ENCODE measurements at places on chromosomes 3 and 15.

DNA sequence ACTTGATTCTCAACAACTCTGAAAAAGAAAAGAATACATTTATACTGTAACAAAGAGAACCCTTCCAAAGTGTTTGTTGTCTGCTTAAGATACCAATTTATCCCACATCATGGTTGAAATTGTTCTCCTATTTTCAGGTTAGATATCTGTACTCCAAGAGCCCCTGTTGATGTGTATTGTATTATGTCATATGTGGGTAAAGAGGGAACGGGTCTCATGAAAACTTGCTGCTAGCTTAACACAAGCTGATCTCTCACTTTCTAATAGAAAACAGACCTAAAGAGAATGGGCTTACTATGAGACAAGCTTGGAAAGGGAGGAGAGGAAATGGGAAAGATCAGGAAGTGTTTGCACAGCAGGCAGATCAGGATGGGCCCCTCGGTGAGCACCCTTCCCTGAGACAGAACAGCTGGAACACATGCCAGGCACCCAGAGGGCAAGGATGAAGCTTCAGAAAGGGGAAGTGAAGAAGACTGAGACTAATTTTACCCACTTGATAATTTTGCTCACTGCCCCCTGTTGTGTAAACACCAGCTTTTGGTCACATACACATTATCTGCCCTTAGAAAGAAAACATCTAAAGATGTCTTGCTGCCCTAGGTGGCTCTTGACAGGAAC is 747.9 kb upstream of the CCDC54 start:
- no peak for DNase-seq

GRCh38 chr3:126136428-126137220 is 43.8 kb downstream of the ALDH1L1 start:
- no peak for DNase-seq

DNA sequence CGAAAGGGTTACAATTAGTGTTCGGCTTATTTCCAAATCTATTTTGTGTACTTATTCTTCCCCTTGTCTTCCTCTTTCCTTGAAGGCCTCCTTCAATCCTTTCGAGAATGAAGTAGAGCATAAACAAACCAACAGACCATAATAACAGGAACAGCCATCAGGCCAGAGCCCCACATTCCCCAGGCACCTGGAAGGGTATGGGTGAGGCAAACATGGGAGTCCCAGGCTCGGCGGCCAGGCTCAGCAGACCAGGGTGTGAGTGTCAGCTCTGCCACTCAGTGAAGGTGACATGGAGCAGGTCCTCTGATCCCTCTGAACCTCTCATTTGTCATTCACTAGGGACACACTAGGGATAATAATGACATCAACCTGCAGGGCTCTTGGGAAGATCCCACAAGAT is 13.8 kb downstream of the ALS2CL start:
- no peak for DNase-seq

DNA sequence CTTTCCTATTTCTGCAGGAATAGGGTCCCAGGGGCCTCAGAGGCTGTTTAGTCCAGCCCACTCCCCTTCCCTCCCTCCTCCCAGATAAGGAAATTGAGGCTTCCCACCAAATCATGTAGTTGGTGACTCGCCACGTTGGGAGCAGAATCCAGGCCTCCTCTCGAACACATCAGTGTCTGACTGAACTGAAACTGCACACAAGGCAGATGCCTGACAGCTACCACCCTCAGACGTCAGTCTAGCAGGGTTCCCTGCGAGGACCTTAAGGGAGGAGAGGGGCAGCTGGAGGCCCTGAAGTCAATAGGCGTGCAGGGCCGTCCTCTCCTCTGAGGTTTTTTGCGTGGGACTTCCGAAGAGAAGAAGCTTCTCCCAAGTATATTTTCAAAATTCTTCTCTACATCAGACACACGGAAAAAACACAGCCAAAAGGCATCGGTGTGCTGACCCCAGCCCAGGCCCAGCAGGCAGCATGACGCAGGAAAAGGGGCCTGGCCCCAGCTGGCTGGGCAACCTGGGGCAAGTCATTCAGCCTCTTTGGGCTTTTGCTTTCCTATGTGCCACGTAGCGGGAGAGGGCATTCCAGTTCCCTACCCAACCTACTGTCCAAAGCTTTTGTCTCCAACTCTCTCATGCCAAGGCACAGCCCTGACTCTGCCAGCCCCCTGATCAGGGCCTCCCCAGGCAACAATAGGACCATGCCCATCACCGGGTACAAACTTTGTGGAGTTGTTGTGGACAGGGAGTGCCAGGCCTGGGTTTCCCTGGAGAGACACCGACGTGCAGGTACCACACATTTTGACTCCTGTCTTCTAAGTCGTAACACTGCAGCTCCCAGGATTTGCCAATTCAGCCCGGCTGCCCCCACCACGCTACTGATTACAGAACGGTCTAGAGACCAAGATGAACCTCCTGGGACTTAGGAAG is 283.1 kb downstream of the XXYLT1 start:
- no peak for DNase-seq

DNA sequence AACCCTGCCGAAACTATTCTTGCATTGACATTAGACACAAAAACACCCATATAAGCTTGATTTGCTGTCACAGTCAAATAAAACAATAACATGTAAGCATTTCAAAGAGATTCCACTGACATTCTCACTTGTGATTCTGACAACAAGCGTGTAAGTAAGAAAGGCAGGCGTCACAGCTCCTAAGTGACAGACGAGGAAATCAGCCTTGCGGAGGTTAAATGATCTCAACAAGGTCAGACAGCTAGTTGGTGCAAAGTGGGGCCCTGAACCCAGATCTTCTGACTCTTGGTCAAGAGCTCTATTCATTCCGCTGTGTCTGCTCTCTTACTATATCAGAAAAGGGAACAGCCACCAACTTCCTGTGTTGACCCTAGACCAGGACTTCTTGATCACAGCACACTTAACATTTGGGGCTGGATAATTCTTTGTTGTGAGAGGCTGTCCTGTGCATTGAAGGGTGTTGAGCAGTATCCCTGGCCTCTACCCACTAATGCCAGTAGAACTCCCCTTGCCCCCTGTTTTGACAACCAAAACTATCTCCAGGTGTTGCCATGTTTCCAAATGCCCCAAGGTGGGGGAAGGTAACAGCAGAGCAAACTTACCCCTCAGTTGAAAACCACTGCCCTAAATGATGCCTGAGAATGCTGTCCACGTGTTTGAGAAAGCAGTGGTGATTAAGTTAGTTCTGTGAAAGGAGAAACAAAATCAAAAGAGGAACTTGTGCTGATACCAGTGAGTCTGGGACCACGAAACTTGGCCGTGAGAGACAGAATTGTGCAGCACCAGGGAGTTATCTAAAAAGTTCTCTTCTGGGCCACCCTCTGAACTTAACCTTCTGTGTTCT is 86.1 kb downstream of the LIPC start:
- DNase-seq, result no peak

GRCh38 chr3:45332901-45333407 is 55.4 kb upstream of the LARS2 start:
- DNase-seq, result no peak

DNA sequence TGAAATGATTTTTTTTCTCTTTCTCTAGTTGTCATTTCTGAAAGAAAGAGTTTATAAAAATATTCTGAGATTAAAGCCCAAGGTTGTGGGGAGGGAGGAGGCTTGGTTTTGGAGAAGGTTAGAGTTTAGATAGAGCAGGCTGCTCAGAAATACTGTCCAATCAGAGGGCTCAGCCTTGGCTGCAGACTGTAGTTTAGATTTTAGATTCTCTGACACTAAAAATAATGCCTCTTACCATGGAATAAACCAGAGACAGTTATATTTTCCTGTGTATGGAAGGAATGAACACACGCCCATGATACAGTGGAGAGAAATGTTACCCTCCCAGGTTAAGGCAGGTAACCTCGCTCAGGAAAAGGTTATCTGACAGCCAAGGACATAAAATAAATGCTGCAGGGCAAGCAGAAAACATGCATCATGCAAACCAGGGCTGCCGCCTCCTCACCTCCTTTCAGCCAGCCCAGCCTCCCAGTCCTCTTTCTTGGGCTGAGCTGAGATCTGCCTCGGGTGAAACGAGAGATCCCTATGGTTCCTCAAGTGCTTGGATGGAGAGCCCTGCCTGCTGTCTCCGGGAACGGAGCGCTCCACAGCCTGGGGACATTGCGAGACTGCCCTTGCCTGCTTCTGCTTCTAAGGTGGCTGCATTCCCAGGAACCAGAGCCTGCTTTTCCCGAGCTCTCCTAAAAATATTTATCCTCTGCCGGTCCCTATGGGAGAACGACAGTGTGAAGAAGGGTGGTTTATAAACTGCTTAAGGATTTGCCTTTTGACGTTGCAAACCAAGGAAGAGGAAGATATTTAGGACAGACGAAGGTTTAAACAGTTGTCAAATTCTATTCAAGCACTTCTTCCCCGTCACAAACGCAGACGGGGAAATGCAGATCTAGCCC is 848 bp downstream of the NCEH1 start:
- DNase-seq, result no peak

- DNase-seq, result no peak
Measured at GRCh38 chr15:61195116-61196002, 33.7 kb downstream of the RORA start.

DNA sequence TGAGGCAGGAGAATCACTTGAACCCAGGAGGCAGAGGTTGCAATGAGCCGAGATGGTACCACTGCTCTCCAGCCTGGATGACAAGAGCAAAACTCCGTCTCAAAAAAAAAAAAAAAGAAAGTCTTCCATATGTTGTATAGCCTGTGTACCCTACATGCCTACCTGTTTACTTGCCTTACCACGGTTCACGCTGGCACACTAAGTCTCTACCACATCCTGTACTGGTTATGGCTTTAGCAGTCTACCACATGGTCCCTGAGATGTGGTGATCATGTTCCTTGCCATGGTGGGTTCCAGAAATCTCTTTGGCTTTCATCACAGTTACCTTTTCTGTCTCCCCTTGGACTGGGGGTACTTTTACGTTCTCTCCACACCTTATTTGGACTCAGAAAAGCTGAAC is 63.8 kb upstream of the TBC1D5 start:
- no peak for DNase-seq

GRCh38 chr3:14016900-14017475 is 107.7 kb downstream of the CHCHD4 start:
- no peak for DNase-seq

DNA sequence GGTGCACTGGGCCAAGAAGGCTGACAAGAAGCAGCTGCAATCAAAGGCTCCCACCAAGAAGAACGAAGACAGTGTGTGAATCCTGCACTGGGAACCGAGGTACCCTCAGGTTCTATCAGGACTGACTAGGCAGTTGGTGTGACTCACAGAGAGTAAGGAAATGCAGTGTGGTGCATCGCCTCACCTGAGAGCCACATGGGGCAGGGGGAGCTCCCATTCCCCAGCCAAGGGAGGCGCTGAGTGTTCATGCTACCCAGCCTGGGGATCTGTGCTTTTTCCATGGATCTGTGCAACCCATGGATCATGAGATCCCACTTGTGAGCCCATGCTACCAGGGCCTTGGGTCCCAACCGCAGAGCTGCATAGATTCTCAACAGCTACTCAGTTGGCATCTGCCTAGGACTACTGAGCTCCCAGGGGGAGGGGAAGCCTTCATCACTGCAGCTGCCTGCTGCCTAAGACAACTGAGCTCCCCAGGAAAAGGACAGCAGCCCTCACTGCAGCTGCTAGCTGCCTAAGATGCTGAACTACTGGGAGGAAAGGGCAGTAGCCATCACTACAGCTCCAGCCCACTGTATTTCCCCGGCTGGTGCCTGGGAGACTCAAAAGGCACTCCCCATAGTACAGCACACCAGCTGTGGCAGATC is 6.9 kb upstream of the PLSCR2 start:
- no peak for DNase-seq

DNA sequence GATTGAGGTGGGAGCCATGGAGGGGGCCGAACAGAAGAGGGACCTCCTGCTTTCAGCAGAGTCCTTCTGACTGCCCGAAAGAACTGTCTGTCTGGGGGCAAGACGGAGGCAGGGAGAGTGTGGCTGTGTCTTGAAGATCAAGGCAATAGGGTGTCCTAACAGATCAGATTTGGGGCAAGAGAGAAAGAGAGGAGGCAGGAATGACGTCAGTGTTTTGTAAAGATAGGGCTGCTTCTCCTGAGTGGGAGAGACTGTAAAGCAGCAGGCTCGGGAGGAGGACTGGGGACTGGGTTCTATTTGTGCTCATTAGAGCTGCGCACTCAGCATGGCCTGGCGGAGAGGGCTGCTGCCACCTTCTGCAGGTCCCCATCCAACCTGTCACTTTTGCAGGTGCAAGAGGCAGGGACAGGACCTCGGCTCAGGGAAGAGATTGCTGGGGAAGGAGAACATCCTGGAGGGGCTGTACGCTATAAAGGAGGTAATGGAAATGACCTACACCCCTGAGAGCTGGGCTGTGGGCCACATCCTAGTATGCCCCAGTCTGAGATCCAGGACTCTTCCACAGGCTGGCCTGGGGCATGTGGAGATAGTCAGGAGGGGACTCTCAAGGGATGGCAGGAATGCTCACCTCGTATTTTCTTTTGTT is 29.0 kb upstream of the FGD5 start:
- no peak for DNase-seq

GRCh38 chr3:97687734-97688133 is 76.8 kb upstream of the ARL6 start:
- no peak for DNase-seq

DNA sequence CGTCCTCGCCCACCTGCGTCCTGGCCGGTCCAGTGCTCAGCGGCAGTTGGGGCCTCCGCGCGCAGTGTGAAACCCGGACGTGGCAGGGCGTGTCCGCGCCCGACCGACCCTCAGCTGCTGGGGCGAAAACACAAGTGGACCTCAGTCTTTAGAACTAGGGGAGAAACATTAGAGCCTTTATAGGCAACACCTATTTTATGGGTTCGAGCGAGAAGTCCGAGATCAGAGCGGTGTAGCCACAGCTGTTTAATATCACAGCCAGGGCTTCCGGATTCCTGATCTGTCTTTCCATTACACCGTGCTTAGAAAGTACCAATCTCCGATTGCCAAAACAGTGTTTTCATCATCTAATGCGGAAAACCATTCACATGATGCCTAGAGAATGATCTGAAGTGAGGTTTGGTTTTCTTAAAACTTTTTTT is 506 bp downstream of the RAD51 start:
- DNase-seq, result no peak

- no peak for DNase-seq
Measured at GRCh38 chr3:112979244-112979832, 4.4 kb upstream of the CD200R1 start.

DNA sequence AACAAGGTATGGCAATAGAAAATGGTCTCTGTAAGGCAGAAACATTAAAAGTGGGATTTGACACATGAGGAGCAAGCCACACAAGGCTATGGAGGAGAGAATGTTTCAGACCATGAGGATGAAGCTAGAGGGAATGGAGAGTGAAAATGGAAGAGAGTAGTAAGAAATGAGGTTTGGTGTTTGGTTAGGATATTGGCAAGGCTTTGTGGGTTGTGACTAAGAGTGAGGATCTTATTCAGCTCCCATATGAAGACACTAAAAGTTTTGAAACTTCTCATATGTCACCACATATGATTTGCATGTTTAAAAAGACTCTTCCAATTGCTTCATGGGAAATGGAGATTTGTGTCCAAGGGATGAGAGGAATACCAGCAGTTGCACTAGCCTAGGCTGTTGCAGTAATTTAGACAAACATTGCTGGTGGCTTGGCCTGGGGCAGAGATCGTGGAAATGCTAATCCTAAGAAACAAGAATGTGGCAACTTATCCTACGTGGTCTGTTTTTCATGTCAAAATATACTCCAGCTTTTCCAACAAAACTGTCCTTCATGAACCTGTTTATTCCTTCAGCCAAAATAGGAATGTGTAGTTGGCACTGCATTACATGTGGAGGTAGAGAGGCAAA is 749.0 kb downstream of the PDCD6IP start:
- no peak for DNase-seq

GRCh38 chr15:83904107-83905040 is 250.5 kb downstream of the ADAMTSL3 start:
- no peak for DNase-seq

- no peak for DNase-seq
Measured at GRCh38 chr3:50453907-50454306, 49.5 kb downstream of the CACNA2D2 start.
